Renal pelvis (tissue), 12 donors: ENCODE measurements at places on chromosomes 11 and 22. TPM values are rescaled to one million over a fixed set of nuclear protein-coding genes. Genes with fewer than 3 reads are reported as not detected.

DNA sequence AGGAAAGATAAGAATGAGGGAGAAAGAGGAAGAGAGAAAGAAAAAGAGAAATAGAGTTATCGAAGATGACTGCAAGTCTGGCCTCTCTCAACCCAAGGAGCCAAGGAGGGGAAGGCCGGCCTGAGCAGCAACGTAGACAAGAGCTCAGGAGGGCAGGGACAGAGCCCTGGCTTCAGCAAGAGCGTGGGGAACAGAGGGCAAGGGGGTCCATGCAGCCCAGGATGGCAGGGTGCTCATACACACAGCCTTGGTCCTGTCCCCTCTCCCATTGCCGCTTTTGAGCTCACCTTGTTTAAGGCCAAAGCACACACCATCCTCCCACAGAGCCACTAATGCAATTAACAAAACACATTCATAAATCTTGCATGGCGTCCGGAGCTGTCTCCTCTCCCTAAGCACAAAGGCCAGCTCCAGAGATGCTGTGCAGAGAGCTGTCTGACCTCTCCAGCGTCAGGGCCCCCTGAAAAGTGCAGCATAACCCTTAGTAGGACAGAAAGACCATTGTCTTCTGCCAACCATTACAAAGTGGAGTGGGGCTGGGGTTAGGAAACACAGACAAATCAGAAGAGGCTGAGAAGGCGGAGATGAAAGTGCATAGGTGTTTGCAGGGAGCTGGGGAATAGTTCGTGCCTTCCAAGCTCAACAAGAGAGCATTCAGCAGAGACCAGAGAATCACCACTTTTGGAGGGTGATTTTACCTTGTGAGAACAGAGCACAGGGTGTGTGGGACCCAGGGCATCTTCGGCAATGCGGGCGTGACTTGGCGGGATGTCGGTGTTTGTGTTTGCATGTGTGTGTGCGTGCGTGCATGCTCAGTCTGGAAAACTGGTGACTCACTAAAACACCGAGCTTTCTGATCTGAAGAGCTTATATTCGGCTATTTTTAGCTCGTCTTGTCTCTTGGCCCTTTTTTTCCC is 28.2 kb upstream of the JAM3 start:
- no peak for DNase-seq

- peak; percentile 83 for DNase-seq
These were observed 89.0 kb upstream of the PARVA start for GRCh38 chr11:12288212-12288930.

CLDN25 gene
- polyA plus RNA-seq, result not detected

GRCh38 chr11:97968071-97968470 is 1052.7 kb upstream of the CNTN5 start:
- DNase-seq, result no peak
